Stimulated activated CD8-positive, alpha-beta memory T cell treated with anti-CD3 and anti-CD28 coated beads, Interleukin-7, amount 100 ng/mL, for 1 hour (primary cell): ENCODE measurements at places on chromosomes 7 and 10.

DNA sequence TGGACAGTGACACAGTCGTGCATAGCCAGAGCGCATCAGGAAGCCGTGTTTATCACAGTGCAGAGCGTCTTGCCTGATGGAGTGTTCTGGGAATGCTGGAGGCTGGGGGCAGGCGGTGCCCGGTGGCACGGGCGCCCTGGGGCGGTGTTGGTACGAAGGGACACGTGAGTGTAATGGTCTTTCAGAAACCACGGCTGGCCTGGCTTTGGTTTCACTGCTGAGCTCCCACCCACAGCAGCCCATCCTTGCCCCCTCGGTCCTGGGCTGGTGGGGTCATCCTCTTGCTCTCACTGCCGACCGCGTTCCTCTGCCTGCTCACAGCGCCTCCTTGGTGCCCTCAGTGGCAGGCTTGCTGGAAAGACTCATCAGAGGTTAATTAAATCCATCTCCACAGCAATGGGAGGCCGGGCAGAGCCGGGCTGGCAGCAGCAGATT, 50.6 kb downstream of the NKX6-2 start:
- DNase-seq, result no peak

DNA sequence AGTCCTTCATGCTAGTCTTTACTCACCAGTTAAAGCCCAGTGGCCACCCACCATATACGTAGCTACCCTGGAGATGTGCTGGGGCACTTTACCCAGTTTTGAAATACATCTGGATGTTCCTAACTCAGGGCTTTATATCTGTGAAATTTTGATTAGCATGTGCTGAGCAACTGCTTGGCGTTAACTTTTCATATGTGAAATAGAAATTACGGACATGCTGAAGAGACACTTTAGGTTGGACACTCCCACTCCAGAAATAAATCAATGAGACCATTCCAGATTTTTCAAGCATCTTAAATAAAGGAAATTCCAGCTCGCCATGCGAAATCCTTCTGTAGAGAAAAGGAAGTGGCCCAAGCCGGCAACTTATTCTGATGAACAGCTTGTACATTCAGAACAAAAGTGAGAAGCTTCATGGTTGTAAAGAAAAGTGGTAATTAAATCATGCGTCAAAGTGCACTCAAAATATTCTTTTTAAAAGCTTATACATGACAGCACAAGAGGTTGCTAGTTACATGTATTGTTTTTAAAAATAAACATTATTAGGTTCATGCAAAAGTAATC, 153.5 kb upstream of the ITGB1 start:
- DNase-seq, result no peak

GRCh38 chr10:123140164-123140982, 4.6 kb downstream of the HMX3 start:
- no peak for DNase-seq

GRCh38 chr7:150654692-150655091, 22.5 kb upstream of the GIMAP6 start:
- no peak for DNase-seq

GRCh38 chr7:116588641-116589594, 64.1 kb downstream of the CAV1 start:
- DNase-seq, result no peak

DNA sequence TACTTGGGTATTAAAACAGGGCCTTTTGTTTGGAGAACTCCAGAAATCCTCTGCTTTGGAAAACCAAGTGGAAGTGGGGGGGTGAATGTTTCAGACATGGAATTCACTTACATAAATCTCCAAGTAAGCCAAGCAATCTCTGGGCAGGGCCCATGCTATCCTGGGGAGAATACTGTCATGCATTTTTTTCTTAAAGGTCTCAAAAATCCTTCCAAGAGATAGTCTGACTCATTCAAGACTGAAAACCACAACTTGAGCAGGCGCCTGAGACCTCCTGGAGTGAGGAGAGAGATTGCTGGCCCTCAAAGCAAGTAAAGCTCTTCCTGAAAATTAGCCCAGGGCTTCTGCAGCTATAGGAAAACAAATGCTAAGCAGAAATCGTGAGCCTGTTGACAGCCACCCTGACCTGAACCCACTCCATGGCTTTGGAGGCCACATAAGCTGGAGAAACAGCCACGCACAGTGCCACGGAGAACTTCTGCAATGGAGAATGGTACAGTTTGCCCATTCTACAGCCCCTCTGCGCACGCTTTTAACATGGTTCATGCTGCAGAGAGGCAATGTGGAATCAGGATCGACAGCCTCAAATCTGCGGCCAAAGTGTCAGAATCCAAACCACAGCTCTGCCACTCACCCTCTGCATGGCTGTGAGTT, 203.1 kb upstream of the AUTS2 start:
- no peak for DNase-seq

GRCh38 chr10:13816195-13816925, 229.6 kb downstream of the PRPF18 start:
- DNase-seq, result no peak

GRCh38 chr7:26891400-26892350, 27.3 kb upstream of the SKAP2 start:
- DNase-seq, result no peak

- DNase-seq, result no peak
Measured at GRCh38 chr10:103816431-103816830, 38.9 kb downstream of the SH3PXD2A start.

- no peak for DNase-seq
Measured at GRCh38 chr7:38142736-38143135, 35.3 kb upstream of the STARD3NL start.

- DNase-seq, result no peak
Measured at GRCh38 chr7:98284335-98285036, 3.0 kb downstream of the BRI3 start.

GRCh38 chr7:891291-891690, 14.9 kb downstream of the GET4 start:
- DNase-seq, result no peak

GRCh38 chr10:15813415-15813814, 46.9 kb downstream of the MINDY3 start:
- no peak for DNase-seq

DNA sequence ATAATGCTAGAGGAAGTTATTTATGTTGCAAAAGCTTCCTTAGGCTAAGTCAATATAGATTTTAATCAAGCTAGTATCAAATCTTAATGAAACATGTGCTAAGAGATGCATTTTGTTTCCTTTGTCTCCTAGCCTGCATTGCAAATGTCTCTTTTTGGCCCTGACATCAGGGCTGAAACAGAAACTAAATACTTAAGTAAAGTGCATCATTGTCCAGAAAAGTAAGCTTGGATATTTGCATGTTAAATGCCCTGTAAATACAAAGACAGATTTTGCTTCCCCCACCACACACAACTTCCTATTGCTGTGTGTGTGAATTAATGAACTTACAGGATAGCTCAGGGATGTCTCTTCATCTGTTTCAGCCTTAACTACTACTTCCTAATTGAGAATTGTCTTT, 10.0 kb upstream of the STAMBPL1 start:
- DNase-seq, result no peak

- DNase-seq, result no peak
Measured at GRCh38 chr10:9451211-9451773, 1396.8 kb downstream of the GATA3 start.

GRCh38 chr7:138607216-138608126, 93.7 kb downstream of the SVOPL start:
- no peak for DNase-seq

DNA sequence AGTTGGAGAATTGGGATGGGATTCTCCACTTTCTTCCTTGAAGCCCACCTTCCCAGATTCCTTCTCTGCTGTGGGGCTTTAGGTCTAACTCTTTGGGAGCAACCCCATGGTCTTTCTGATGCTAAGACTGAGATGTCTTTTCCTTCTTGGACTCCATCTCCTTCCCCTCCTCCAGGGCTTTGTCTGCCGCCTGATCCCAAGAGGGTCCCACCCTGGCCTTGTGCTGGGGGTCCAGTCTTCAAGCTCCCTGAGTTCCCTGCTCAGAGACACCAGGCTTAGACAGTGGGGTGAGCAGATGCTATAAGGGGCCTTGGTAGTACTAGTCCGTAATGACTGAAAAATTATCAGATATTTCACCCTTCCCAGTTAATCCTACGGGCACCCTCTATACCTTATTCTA, 150.5 kb downstream of the PTPN20 start:
- no peak for DNase-seq

GRCh38 chr10:48252354-48252650, 22.2 kb downstream of the FRMPD2 start:
- no peak for DNase-seq

DNA sequence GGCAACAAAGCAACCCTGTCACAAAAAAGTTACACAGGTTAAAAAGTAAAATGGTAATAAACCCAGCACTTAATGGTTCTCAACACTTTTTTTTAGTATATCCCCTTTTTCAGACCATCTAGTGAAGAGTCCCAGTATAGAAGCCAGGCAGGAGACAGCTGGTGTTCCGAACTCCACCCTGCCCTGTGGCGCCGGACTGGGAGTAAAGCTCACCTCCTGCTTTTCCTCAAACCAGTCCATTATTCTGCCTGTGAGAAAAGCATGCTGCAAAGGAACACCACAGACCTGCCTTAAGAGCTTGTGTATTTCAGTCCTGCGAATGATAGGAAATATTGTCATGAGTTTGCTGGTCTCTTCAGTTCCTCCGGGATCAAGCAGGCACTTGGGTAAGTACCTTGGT, 81.0 kb downstream of the EZH2 start:
- DNase-seq, result no peak

DNA sequence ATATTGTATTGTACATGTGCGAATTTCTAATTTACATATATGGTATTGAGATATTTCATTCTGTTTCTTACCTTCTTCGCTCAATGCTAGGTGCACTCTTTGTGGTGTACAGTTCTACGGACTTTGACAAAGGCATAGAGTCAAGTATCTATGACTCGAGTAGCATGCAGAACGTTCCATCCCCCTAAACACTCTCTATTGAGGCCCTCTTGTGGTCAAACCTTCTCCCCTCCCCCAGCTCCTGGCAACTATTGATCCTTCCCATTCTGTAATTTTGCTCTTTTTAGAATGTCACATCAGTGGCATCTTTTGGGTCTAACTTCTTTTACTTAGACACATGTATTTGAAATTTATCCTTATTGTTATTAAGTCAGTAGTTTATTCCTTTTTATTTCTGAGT, 30.7 kb upstream of the GDF10 start:
- no peak for DNase-seq

- no peak for DNase-seq
Measured at GRCh38 chr7:7803715-7804178, 85.3 kb upstream of the RPA3 start.

GRCh38 chr7:114466917-114467316, 52.3 kb downstream of the FOXP2 start:
- DNase-seq, result no peak

DNA sequence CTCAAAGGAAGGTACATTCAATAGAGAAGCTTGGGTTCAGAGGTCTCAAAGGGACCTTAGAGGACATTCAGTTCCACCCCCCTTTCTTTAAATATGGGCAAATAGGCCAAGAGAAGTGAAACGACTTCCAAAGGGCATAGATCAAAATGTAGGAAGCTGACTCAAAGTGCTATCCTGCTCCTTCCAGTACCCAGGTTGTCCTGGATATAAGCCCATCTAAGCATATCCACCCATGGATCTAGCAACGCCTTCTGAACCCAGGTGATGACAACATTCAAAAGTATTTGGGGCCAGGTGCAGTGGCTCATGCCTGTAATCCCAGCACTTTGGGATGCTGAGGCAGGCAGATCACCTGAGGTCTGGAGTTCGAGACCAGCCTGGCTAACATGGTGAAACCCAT, 5.3 kb downstream of the ATXN7L1 start:
- no peak for DNase-seq

GRCh38 chr10:7084280-7085005, 326.4 kb downstream of the SFMBT2 start:
- no peak for DNase-seq

DNA sequence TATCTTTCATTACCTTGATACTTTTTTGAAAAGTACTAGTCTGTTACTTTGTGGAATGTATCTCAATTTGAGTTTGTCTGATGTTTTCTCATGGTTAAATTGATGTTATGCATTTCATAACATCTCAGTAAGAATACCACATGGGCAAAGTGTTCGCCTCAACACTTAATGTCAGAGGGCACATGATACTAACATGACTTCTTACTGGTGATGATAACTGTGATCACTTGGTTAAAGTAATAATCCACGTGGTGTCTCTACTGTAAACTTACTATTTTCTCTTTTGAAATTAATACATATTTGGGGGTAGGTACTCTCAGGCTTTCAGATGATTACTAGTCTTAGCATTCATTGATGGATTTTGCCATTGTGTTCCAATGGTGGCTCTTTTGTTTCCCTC, 2.2 kb downstream of the SDHAF3 start:
- no peak for DNase-seq

DNA sequence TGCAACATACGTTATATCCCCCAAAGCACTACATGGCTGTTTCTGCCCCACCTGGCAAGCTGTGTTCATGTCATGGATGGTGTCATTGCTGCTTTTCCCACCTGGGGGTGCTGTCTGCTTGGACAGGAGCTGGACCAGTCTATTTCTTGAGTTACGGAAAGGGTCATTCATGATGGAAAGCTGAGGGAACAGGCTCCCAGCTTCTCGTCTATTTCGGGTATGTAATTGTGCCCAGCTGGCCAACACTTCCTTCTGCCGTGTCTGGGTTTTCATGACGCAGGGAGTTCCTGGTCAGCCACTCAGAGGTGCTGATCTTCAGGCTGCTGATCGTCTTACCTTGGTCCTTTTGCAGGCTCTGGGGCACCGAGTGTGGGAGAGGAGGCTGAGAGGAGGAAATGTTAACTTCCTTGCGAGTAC, 8.6 kb downstream of the BTBD16 start:
- no peak for DNase-seq

DNA sequence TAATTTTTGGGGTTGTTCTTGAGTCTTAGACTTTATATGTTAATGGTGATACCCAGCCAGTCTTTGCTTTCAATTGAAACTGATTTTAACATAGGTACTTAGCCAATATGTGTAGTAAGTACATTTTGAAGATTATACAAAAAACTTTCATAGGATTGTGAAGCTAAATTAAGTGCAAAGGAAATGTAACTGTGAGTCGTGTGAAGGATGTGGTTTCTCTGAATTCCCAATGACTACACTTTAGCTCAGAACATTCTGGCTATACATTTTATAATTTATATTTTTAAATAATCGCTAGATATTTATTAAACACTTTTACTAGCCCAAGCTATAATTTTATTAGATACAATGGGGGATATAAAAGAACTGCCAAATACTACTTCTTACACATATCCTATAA, 359.3 kb downstream of the PCLO start:
- no peak for DNase-seq

- no peak for DNase-seq
Measured at GRCh38 chr10:6823770-6824169, 243.7 kb upstream of the PRKCQ start.

GRCh38 chr7:131007439-131008330, 273.7 kb upstream of the KLF14 start:
- DNase-seq, result no peak

- DNase-seq, result no peak
Measured at GRCh38 chr7:28104041-28104541, 76.5 kb downstream of the JAZF1 start.

DNA sequence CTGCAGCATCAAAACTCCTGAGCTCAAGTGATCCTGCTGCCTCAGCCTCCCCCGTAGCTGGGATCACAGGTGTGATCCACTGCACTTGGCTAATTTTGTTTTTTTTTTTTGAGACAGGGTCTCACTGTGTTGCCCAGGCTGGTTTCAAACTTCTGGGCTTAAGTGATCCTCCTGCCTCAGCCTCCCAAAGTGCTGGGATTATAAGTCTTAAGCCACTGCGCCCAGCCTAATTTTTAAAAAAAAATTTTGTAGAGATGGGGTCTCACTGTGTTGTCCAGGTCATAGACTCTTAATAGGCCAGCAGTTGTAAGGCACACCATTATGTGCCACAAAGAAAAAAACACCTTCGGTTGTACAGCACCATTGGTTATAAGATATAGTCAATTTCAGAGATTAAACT, 122.4 kb downstream of the MAPK8 start:
- no peak for DNase-seq

- no peak for DNase-seq
Measured at GRCh38 chr10:32259551-32259950, 87.4 kb downstream of the EPC1 start.
